ENCODE measurements at places on chromosomes 13 and 19. TPM values are rescaled to one million over a fixed set of nuclear protein-coding genes. Genes with fewer than 3 reads are reported as not detected.

SGCG gene
- total RNA-seq, result not detected

RHPN2 gene
- total RNA-seq, result 21.8 TPM

IFNL1 gene
- total RNA-seq, result not detected

DNA sequence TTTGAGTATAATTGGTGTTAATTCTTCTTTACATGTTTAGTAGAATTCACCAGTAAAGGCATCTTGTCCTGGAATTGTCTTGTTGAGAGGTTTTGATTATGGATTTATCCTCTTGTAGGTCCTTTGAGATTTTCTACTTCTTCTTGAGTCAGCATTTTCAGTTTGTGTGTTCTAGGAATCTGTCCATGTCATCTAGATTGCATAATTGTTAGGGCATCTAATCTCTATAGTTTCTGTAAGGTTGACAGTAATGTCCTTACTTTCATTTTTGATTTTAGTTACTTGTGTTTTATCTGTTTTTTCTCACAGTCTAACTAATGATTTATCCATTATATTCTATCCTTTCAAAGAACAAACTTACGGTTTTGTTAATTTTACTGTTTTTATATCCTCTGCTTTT lies 492.0 kb downstream of the FGF9 start:
- DNase-seq, result no peak

GRCh38 chr19:57887195-57887941 lies 1.5 kb downstream of the ZNF814 start:
- DNase-seq, result no peak

DNA sequence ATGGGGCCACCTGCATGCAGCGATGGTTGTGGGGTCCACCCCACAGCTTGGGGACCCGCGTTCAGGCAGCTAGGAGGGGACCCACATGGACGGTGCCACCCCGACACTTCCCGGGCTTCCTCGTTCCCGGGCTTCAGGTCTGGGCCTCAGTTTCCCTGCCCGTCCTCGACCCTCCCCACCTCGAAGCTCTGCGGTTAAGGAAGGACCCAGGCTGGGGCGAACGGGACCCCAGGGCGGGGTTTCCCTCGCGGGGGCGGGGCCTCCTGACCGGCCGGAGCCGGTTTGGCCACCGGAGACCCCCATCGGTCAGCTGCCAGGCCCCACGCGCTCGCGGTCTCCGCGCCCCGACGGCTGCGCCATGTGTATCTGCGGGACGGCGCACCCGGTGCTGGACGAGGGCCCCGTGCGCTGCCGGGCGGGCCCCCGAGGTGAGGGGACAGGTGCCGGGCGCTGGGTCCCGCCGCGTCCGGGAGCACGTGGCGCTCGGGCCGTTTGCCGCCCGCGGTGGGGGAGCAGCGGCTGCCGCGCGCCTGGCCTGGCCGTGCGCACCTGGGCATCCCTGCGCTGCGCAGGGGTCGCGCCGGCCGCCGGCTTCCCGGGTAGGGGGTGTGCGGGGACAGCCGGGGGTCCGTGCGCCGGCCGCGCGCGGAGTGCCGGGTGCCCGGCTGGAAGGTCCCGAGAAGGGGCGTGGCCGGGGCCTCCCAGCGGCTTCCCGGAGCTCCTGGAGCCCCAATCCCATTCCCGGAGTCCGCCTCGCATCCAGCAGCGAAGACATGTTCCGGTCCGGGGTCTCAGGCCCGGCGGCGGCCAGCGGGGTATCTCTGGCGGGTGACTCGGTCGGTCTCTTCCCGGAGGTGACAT lies 4.2 kb downstream of the ARHGAP45 start:
- DNase-seq, result no peak

GRCh38 chr13:33186861-33187291 lies 98.7 kb downstream of the STARD13 start:
- peak; percentile 17 for DNase-seq
